ENCODE measurements at places on chromosomes 11 and 22. TPM values are rescaled to one million over a fixed set of nuclear protein-coding genes. Genes with fewer than 3 reads are reported as not detected.

OR52N4 gene
- total RNA-seq = 1.7 TPM

ADAMTS15 gene
- 0.08 TPM for total RNA-seq

SHANK3 gene
- 0.06 TPM for total RNA-seq

TRIM48 gene
- not detected for total RNA-seq

OR8D1 gene
- not detected for total RNA-seq

TMPRSS4 gene
- 0.40 TPM for total RNA-seq

TSPAN32 gene
- total RNA-seq = 52.3 TPM

SLC22A8 gene
- total RNA-seq = not detected

OR2D2 gene
- total RNA-seq = not detected

TPBGL gene
- total RNA-seq = 0.14 TPM

PARVA gene
- 0.61 TPM for total RNA-seq

CSF2RB gene
- total RNA-seq = 1.3 TPM

MB gene
- total RNA-seq = not detected

GSTT2B gene
- total RNA-seq = not detected

CBL gene
- 45.2 TPM for total RNA-seq

C11orf42 gene
- total RNA-seq = not detected

SHANK2 gene
- not detected for total RNA-seq

SMC1B gene
- total RNA-seq = 2.4 TPM

RBFOX2 gene
- total RNA-seq = 0.36 TPM

MUC2 gene
- total RNA-seq = not detected

RAB1B gene
- total RNA-seq = 136 TPM

B4GALNT4 gene
- total RNA-seq = 1.1 TPM

MPPED1 gene
- not detected for total RNA-seq

NCAPD3 gene
- total RNA-seq = 115 TPM

VSIG2 gene
- total RNA-seq = 0.34 TPM

FGF4 gene
- not detected for total RNA-seq

USH1C gene
- not detected for total RNA-seq

IGLL5 gene
- total RNA-seq = not detected

OR52E4 gene
- total RNA-seq = not detected

APOA1 gene
- total RNA-seq = 0.44 TPM

OR6T1 gene
- total RNA-seq = not detected

NXPE2 gene
- total RNA-seq = not detected

ACP2 gene
- total RNA-seq = 31.1 TPM

ELP4 gene
- 25.1 TPM for total RNA-seq

CNGA4 gene
- total RNA-seq = 0.22 TPM

SLC22A12 gene
- not detected for total RNA-seq

Data from activated naive CD8-positive, alpha-beta T cell treated with anti-CD3 and anti-CD28 coated beads, Interleukin-2, amount 10 ng/mL, durations not matched to agents 7 days and 5 days (primary cell).